Cortex of kidney (tissue), 1 donor: ENCODE measurements at places on chromosomes 1 and 21.

DNA sequence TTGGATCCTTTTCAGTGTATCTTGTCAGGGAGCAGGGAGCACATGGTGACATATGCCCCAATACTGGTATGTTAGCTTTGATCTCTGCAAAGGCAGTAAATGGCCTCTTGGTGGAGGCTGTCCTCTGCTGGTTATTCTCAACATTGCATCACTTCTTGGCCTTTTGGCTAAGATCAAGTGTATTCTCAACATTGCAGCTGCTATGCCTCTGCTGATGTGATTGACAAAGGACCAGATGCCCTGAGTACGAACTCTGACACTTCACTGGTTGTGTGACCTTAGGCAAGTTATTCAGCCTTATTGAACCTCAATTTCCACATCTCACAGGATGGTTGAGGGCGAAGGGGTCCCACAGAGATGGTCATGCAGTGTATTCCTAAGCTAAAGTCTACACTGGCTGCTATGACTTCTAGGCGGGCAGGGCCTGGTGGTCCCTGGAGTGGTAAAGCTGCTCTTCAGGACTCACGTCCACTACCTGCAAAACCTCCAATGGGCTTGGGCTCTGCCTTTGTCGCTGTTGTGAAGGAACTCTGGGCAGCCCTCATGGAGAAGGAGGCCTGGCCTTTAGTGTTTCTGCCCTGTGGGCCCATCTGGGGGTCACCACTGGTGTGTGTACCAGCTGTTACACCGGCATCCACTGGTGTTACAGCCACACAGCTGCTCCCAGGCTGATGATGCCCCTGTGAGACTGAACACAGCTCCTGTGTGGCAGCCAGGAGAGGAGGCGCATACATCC, 64.8 kb downstream of the DNTTIP2 start:
- no peak for DNase-seq

GRCh38 chr1:115725600-115725999, 42.9 kb downstream of the CASQ2 start:
- no peak for DNase-seq

GRCh38 chr1:15436881-15437442, 1.3 kb upstream of the CTRC start:
- no peak for DNase-seq

DNA sequence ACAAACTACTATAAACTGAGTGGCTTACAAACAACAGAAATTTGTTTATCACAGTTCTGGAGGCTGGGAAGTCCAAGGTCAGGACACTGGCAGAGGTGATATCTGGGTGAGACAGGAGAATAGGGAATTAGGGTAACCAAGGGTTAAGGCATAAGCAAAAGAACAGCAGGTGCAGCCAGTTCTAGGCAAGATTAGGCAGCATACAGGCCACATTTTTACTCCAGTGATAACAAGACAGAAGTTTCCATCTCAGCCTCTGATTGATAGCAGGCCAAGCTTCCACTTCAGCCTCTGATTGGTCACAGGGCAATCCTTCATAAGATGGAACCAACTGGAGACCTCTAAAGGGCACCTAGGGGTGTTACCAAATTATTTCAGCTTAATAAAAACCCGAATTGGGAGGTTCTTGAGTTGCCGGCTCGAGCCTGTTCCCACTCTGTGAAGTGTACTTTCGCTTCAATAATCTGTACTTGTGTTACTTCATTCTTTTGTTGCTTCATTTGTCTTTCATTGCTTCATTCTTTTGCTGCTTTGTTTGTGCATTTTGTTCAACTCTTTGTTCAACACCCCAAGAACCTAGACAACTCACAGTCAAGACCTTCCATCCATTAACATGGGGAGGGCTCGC, 185.6 kb downstream of the TOMM20 start:
- DNase-seq = no peak

GRCh38 chr1:53546409-53547155, 87.4 kb downstream of the DMRTB1 start:
- no peak for DNase-seq

- DNase-seq = no peak
These were observed 393.5 kb upstream of the ADGRL2 start for GRCh38 chr1:81407000-81407821.

DNA sequence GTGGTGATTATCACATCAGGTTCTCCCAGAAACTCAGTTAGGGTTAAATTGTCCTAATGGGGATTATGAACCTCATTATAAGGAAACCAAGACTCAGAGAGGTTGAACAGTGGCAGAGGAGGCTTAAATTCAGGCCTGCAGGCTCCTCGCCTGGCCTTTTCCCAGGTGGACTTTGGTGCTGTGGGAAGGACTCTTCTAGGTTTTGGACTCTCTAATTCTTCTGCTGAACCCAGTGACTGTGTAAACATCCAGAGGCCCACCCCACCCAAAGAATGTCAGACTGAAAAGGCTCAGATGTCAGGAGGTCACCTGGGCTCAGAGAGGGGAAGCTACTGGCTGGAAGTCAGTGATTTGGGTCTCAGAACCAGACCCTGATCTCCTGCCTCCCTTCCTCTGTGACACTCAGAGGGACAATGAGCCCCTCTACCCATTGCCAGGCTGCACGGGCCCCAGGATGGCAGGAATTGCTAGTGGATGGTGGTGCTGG, 2.5 kb downstream of the ZNF362 start:
- DNase-seq = no peak

DNA sequence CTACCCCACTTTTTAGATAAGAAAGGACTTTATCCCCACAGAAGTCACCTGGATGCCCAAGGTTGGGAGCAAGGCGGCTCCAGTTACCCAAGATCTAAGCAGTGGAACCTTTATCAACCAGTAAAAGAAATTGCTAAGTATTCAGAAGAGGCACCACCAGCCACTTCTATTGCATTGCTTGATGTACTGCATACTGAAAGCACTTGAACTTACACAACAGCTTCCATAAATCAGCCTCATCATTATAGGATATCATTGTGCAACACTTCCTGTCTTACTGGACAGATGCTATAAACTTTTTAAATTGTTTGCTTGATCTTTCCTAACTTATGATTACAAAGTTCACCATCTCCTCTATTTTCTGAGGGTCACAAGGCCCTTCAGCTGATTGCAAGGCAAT, 642.7 kb upstream of the CXADR start:
- DNase-seq = no peak

GRCh38 chr1:33727310-33727709, 136.6 kb upstream of the HMGB4 start:
- no peak for DNase-seq

GRCh38 chr1:21143752-21144151, 32.9 kb downstream of the EIF4G3 start:
- no peak for DNase-seq
